ACHN (cell line): ENCODE measurements at places on chromosomes 13 and 19.
A peak's percentile ranks its signal among the peaks of the same experiment; 100 is the strongest.

- DNase-seq = no peak
These were observed 6.8 kb downstream of the ZNF526 start for GRCh38 chr19:42226886-42227285.

GRCh38 chr19:38250821-38251563, 5.2 kb downstream of the PPP1R14A start:
- DNase-seq = no peak

- DNase-seq = no peak
These were observed at the start of gene KLK14 for GRCh38 chr19:51082611-51083010. Gene KLK14 (minus strand): TSS chr19:51082887. CDS start chr19:51082614, 273 bp downstream.

DNA sequence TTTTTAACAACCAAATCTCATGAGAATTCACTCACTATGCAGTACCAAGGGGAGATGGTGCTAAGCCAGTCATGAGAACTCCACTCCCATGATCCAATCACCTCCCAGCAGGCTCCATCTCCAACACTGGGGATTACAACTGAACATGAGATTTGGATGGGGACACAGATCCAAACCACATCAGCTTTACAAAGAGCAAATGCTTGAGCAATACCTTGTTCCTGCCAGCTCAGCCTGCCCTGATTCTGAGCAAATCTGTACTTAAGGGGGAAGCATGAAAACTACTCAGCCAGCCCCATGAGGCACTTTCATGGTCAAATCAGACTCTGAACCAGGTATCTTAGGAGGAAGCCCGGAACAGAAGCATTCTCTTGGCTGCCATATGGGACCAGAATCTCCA, 259.9 kb downstream of the TBC1D4 start:
- no peak for DNase-seq

GRCh38 chr13:112178769-112179168, 111.8 kb downstream of the SOX1 start:
- no peak for DNase-seq

GRCh38 chr19:15502264-15502663, 6.1 kb upstream of the CYP4F22 start:
- DNase-seq = no peak

GRCh38 chr13:30757026-30757742, 21.8 kb downstream of the ALOX5AP start:
- DNase-seq = no peak

GRCh38 chr13:22405891-22406290, 735.0 kb downstream of the FGF9 start:
- DNase-seq = no peak

GRCh38 chr13:113647351-113648215, 10.4 kb downstream of the ATP4B start:
- DNase-seq = peak; percentile 76

GRCh38 chr19:42130254-42130573, 2.0 kb downstream of the POU2F2 start:
- DNase-seq = no peak

DNA sequence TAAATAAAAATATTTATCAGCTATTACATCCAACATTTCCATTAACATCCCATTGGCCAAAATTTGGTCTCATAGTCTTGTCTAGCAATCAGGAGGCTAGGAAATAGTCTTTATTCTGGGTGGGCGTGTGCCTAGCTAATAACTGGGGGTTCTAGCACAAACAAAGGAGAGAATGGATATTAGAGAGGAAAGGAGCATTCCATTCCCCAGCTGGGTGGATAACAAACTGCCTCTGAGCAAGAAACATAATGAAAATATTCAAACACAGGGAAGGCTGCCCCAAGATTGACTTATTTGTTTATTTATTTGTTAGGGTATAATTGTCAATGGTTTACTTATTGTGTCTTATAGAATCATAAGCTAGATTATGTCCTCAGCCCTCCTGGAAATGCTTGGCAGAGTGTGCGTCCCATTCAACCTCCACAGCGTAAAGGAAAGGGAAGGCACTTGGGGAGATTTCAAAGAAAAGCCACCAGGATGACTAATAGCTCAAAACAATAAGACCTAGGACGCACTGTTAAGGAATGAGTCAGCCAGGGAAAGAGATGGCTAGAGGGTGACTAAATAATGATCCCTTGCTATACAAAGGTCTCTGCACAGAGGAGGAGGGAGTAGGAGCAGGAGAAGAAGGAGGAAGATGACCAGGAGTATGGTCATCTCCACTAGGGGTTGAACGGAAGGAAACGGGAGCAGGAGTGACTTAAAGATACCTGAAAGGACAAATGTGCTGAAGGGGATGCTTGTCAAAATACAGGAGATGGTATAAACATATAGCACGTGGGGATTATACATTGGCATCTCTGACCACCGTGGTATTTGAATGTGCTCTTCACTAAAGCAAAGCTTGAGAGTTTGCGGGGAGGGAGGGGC, 23.5 kb upstream of the USP12 start:
- DNase-seq = peak; percentile 90

DNA sequence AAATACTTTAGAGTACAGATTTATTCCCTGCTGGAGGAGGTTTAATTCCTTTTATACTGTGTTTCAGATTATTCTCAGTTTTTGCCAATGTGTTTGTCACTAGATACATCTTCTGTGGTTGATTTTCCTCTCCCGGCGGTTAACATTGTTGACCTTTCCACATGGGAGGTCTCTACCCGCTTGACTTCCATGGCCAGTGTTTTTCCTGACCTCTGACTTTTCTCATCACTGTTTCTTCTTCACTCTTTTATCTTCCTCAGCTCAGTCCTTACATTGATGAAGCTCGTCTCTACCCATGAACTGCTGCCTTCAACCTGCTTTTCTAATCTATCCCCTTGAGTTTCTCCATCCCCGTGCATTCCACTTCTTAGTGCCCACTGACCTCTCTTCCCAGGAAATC, 517.4 kb downstream of the GPC6 start:
- DNase-seq = no peak
